ENCODE measurements at places on chromosomes 1 and 21. TPM values are rescaled to one million over a fixed set of nuclear protein-coding genes. Genes with fewer than 3 reads are reported as not detected.

FCGR3A gene
- total RNA-seq = not detected

GRCh38 chr1:111569913-111570312, 49.7 kb upstream of the RAP1A start:
- H3K27me3 ChIP-seq = no peaks in the 10 kb centered on the region
- H3K4me3 ChIP-seq = no peak overlapping the region
- H3K27ac ChIP-seq = no peak overlapping the region

- peak overlapping the region; percentile 44 for H3K27ac ChIP-seq
- H3K36me3 ChIP-seq = no peaks in the 10 kb centered on the region
- no peaks in the 10 kb centered on the region for H3K27me3 ChIP-seq
- peaks cover 22% of the 10 kb centered on the region for H3K4me1 ChIP-seq
- no peak overlapping the region for H3K4me3 ChIP-seq
Observed at GRCh38 chr1:13733711-13734110, 33.7 kb downstream of the PRDM2 start.

DNA sequence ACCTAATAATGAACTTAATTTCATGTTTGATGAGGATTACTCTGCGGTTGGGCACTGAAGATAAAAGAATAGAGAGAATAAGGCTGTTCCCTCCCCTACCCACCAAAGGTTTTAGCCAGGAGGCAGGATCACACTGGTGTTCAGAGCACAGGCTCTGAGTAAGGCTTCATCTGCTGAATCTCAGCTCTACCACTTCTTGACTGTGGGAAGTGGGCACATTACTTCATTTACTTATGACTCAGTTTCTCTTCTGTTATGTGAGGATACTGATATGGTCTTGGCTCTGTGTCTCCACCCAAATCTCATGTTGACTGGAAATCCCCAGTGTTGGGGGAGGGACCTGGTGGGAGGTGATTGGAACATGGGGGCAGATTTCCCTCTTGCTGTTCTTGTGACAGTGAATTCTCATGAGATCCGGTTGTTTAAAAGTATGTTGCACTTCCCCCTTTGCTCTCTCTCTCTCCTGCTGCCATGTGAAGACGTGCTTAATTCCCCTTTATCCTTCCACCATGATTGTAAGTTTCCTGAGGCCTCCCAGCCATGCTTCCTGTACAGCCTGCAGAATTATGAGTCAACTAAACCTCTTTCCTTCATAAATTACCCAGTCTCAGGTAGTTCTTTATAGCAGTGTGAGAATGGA, 79.7 kb downstream of the SMYD2 start:
- no peak for DNase-seq
- no peak overlapping the region for H3K27ac ChIP-seq
- peaks cover 88% of the 10 kb centered on the region for H3K36me3 ChIP-seq
- H3K27me3 ChIP-seq = no peaks in the 10 kb centered on the region

DNA sequence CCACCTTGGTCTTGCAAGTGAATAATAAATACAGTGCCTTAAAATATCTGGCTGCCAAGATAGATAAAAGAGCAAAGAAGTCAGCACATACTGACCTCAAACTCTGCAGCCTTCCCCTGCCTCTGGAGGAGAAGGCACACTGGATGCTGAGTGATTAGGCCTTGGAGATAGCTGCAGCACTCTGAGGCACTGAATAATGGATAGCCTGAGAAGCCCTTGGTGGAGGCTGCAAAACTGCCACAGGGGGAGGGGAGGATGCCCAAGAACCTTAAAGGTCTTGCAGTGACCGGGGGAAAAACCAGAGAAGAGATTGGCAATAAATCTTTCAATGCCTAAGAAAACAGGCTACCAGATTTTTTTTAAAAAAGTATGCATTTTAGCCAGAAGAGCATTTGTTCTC, 167.4 kb upstream of the PRMT6 start:
- H3K36me3 ChIP-seq = no peaks in the 10 kb centered on the region
- no peak overlapping the region for H3K4me3 ChIP-seq
- no peaks in the 10 kb centered on the region for H3K4me1 ChIP-seq
- DNase-seq = no peak
- no peaks in the 10 kb centered on the region for H3K27me3 ChIP-seq

Data from A673 (cell line).